ENCODE measurements at places on chromosomes 11 and 22.

DNA sequence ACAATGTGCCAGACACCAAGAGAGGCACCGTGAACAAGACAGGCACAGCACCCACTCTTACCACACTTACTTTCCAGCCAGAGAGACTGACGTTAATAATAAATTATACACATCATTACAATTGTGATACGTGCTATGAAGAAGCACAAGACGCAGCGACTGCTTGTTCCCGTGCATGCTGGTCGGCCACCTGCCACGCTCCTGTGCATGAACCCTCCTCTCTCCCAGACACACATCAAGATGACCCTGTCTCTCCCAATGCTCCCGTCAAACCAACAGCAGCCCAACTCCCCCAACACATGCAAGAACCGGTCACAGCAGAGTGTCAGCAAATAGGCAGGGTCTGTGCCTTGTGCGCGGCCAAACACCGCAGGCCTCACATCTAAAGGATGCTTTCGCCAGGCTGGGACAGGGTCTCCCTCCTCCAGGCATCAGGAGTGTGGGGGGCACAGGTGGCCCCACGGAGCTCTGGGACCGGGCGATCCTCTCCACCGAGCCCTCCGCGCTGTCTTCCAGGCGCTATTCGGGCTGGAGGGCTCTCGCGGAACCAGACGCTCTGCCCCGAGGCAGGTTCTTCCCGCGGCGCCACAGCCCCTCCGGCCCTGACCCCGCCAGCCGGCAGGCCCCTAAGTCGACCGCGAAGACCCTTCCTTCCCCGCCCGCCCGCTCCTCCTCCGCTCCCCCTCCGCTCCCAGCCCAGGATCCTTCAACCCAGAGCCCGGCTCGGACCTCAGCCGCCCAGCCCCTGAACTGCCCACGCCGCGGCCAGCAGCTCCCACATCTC lies 533 bp downstream of the SERGEF start:
- no peak for DNase-seq

GRCh38 chr11:63599211-63600122 lies 14.8 kb downstream of the PLAAT3 start:
- no peak for DNase-seq

DNA sequence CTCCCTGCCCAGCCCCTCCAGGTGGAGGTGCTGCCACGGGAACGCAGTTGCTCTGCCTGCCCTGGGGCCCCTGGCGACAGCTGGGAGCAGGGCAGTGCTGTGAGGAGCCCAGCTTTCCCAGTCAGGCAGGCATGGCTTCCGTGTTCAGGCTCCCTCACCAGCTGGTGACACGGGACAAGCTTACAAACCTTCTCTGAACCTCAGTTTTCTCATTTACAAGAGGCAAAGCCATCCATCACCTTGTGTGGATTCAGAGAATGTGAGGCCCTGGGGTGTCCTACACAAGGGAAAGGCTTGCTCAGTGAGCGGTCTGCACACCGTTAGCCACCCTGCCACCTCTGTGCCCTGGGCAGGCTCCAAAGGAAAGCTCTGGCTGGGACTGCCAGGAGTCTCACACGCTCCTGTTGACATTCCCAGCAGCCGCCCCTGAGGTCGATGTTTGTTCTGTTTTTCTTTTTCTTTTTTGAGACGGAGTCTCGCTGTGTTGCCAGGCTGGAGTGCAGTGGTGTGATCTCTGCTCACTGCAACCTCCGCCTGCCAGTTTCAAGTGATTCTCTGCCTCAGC lies 23.5 kb downstream of the SUN2 start:
- DNase-seq: no peak

GRCh38 chr22:39651053-39651996 lies 80.8 kb downstream of the CACNA1I start:
- no peak for DNase-seq

GRCh38 chr11:88521399-88521798 lies 183.9 kb upstream of the CTSC start:
- no peak for DNase-seq

DNA sequence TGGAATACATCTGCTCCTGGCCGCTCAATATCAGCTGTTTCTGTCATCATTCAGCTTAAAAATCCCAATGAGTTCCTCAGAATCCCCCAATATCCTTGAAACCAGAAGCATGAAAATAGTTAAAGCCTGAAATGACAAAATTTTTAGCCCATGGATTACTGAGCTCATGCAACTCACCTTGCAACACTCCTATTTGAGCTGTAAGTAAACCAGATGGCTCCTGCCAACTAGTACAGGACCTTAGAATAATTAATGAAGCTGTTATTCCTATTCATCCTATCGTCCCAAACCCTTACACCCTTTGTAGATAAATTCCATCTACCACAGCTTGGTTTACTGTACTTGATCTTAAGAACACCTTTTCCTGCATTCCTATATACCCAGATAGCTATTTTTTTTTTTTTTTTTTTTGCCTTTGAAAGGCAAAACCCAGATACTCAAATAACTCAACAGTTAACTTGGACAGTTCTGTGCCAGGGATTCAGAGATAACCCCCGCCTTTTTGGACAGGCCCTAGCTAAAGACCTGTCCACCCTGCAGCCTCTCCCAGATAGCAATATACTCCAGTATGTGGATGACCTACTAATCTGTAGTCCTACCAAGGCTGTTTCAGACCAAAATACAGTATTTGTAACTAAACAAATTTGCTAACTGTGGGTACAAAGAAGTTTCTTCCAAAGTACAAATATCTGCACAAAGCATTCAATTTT lies 10.1 kb upstream of the BTBD10 start:
- DNase-seq: no peak

- no peak for DNase-seq
These were observed 48.1 kb upstream of the B3GAT1 start for GRCh38 chr11:134460062-134460561.

DNA sequence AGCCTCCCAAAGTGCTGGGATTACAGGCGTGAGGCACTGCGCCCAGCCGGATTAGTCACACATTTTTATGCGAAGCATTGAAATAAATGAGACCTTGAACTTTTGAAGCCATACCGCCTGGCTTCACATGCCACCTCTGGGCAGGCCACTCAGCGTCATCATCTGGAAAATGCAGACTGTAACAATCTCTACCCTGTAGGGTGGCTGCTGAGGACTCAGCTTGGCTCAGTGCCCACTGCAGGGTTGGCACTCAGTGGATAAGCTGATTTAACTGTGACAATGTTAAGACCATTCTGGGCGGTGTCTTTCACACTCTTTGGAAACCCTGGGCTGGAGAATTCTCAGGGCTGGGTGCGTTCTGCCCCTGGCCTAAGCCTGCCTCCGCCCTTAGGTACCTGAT lies 8.5 kb downstream of the SH3BP1 start:
- DNase-seq: no peak
